ENCODE measurements at places on chromosomes 2 and 18.
A peak's percentile ranks its signal among the peaks of the same experiment; 100 is the strongest.

DNA sequence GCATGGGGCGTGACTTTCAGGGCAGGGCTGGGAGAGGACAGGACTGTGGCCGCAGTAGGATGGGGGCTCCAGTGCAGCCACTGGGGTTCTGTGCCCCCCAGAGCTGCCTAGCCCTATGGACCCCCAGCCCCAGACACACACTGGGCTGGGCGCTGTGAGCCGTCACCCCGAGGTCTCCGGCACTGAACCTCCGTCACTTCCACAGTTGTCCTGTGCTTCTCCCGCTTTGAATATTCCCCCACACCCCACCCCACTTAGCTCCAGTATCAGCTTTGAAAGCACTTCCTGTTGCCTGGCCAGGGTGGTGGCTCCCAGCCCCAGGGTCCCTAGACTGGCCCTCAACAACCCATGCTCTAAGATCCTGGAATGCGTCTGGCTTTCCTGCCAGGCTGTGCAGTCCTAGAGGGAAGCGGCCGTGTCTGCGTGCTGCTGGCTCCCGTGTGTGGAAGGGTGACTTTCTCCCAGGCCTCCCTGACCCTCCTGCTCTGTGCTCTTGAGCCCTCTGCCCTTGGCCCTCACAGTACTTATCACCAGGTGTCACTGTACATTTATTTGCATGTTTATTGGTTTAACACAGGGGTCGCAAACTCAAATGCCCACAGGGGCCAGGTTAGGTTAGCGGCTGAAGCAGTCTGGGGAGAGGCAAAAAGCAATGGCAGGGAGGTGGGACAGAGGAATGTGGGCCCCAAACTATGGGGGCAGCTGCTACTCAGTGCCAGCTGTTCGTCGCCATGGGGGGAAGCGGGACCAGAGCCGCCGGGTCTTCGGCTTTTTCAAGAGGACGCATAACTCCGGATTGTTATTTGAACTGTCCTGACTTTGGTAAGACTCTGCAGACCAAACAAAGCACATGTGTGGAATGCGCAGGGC lies 9.9 kb downstream of the OBSL1 start:
- no peak for DNase-seq

DNA sequence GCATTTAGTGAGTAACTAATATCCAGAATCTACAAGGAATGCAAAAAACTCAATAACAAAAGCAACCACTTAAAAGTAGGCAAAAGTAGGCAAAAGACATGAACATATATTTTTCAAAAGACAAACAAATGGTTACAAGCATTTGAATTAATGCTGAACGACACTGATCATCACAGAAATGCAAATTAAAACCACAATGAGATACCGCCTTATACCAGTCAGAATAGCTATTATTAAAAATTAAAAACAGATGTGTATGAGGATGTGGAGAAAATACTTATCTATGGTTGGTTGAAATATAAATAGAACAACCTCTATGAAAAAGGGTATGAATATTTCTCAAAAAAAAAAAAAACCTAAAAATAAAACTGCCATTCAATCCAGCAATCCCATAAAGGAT lies 51.7 kb downstream of the SNTG2 start:
- no peak for DNase-seq

GRCh38 chr2:179952658-179953057 lies 54.4 kb downstream of the CWC22 start:
- no peak for DNase-seq

GRCh38 chr2:108889907-108890306 lies 99.1 kb downstream of the EDAR start:
- no peak for DNase-seq

DNA sequence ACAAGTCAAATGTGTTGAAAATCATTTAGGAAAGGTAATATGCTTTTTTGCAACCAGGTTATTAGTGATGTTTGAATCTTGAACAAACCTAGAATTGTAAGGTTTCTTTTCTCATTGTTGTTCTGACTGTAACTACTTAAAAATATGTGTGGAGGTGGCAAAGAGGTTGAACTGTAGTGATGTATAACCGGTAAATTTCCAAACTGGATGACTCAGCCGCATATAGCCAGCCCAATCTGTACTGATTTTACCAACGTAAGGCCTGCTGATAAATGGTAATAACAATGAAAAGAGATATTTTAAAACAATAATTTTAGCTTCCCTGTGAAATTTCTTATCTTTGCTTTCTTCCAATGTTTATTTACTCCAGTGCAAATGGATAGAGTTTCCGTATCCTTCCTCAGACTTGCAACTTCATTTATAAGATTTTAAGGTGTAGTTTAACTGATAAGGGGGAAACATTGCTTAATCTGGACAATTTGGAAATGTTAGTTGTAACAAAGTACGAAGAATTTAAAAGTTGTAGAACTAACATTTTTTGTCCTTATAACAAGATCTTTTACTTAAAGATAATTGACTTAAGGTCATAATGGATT lies 1170.4 kb upstream of the ZEB2 start:
- DNase-seq, result no peak

GRCh38 chr18:54205959-54206358 lies 18.5 kb downstream of the MBD2 start:
- no peak for DNase-seq

DNA sequence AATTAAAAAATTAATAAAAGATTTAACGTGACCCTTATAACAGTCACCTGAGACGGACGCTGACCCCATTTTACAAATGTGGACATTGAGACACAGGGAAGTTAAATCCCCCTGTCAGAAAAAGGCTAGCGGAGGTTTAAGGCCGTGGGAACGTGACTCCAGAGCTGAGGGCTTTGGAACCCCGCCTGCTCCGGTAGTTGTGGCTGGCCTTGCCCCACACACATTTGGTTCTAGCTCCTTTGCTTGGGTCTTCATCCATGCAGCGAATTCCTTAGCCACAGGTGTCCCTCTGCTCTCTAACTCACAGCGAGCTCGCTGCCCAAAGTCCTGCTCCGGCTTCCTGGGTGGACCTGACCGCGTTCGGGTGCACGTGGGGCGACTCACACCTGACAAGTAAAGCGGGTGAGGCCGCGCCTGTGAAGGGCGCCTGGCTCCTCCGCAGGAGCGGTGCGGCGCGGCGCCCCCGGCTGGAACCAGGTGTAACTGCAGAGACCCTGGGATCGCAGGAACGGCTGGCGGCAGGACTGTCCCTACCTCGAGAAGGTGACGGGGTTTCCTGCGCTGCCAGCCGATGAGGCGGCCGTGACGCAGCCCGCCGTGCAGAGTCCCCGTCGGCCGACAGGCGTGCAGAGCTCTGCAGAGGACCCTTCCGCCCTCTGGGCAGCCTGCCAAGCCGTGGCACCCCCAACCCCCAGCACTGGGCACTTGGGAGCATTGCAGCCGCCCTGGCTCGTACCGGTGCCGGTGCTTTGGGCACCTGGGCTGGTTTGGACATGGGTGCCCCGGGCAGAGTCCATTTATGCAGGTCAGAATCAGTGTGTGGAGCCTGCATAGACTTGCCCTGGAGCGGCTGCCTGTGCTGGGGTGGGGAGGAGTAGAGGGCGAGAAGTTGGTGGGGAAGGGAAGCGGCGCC lies 2.4 kb upstream of the PROC start:
- DNase-seq, result peak; percentile 91

DNA sequence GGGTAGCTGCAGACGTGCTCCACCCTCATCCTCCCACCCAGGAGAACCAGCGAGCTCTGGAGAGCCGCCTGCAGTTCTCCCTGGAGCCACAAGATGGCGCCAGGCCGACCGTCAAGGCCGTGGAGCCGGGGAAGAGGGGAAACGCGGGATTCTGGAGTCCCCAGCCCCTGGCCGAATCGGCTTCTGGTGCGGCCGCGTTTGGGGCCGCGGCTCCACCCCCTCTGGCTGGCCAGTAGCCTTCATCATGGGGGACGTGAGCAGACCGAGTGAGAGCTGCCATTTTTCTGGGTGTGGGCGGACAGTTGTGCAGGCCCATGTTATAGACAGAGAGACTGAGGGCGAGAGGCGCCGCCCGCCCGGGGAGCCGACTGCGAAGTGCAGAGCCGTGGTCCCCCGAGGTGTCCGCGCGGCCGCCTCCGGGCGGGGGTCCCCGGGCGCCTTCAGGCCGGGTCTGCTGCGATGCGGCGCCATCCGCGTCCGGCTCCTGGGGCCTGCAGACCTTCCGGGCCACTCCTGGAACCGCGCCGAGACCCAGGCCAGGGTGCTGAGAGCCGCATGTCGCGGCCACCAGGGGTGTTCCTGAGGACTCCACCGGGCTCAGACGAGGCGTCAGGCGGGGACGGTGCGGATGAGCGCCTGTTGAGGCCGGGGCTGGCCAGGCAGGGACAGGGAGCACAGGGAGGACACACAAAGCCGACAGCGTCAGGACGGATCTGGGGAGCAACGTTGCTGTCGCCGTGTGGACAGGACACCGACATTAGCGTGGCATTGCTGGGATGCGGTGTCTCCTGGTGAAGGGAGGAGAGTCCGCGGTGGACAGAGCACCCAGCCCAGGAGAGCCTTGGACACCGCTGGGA lies 418.2 kb upstream of the HS6ST1 start:
- DNase-seq, result peak; percentile 45

DNA sequence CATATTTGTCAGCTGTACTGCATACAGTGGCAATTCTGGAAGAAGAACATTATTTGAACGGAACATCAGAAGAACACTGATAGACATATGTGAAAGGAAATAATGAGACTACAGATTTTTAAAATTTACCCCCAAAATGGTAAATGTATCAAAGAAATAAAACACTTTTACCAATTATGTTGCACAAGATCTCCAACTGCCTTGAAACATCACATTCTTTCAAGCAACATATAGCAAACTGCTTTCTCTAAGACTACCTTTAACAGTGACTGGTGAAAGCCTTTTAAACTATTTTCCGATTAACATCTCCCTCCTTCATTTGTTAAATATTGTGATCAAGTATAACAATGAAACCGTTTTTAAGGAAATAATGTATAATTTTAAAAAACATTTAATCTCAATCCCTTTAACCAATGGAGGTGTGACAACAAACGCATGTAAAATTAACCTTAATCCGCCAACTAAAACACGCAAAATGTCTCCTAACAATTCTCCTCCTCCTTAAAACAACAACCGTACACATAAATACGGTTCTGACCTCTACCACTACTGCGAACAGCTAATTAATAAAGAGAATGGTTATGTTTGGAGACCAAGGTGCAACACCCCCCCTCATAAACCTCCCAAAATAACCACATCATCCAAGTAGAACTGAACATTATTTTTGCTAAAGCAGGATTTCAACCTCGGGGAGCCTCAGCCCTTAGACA lies 2.4 kb downstream of the FBXO11 start:
- DNase-seq, result no peak

DNA sequence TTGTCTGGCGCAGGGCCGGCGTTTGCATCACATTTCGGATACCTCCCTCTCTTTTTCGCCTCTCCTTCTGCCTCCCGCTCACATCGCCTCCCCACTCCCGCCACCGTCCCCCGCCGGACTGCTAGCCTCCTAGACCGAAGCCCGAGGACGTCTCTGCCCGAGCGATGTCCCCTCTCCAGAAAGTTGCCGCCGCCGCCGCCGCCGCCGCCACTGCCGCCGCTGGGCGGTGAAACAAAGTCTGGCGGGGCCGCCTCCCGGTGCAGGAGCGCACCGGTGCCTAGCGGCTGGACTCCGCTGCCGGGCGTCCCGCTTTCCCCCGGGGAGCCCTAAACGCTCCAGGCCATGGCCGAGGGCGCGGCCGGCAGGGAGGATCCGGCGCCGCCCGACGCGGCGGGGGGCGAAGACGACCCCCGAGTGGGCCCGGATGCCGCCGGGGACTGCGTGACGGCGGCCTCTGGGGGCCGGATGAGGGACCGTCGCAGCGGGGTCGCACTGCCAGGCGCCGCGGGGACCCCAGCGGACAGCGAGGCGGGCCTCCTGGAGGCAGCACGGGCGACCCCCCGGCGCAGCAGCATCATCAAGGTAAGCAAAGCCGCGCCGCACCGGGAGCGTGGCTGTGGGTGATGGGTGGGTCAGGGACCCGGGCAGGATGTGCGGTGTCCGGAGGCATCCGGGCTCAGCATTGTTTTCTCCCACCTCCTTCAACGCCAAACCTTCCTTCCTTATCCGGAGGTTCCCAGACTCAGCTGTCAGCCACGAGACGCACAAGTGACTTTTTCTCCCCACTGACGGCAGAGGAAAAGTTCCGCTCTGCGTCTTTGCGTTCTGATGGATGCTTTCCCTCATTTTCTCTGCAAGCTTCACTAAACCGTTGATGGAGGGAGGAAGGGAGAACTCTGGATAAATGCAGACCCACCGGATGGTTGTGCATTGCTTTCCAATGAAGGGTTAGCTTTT lies 643 bp downstream of the PLCL1 start:
- DNase-seq, result no peak

DNA sequence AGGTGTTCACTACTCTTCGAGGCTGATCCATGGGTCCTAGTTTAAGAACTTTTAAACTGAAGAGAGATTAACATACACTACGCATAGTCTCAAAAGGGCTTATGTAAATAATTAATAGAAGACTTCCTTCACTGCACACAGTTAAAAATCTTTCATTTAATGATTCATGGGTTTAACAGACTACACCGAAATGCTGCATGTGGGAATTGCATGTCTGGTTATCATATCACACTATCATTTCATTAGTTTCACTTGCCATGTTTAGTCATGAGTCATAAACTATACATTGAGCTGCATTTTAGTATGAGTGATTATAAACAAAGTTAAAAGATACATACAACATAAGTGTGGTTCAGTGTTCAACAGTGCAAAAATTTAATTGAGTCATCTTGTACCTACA lies 31.2 kb downstream of the GLS start:
- DNase-seq, result peak; percentile 44

DNA sequence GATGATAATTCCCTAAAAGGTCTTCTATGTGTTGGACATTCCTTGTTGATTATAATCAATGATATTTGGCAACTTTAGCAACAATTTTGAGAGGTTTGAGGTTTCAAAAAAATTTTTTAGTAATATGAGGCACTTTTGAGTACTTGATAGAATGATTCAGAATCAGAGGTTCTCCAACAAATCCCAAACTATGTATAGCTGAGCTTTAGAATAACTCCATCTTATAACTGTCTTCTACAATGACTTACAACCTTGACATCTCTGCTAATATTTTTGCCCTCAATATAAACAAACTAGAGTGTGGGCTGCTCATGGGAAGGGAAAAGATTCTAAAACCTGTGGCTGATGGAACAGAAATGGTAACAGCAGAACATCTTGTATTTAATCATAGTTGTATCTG lies 21.5 kb upstream of the SERPINB7 start:
- DNase-seq, result no peak

DNA sequence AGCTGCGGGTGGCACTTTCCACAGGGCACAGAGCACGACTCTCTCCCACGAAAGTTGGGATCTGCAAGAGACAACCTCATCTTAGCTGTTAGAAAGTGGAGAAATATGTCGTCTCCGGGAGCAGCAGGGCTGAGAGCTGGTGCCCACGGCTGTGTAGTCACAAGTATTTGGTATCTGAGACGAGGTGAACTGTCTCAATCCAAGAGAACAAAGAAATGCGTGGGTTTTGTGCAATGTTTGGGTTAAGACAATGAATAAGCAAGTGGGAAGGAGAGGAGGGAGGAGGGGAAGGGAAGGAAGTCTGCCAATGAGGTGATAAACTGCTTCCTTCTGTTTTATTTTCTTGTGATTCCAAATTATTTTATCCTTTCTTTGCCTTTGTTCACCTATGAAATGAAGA lies 18.0 kb downstream of the DYTN start:
- no peak for DNase-seq

All from CD4-positive, alpha-beta T cell treated with Interleukin-2 at 100 ng/mL for 4 hours (primary cell).